ENCODE measurements at places on chromosomes 12 and 14.

- DNase-seq, result no peak
Measured at GRCh38 chr14:90671382-90672234, 144.6 kb downstream of the TTC7B start.

DNA sequence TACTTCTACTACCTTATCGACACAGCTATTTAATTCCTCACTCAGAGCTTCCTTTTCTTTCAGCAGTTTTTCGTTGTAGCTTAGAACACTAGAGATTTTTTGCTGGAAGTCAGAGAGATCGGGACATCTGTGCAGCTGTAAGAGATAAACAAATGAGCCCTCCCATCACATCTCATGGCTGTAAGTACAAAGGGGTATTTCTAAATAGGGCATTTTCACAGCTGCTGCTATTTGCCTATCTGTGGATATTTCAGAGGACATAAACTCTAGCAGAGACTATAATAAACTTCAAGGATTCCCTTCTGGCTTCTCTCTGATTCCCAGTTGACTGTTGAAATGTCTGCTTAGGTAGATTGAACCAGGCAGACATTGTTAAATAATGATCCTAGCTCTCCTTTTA is 76.1 kb upstream of the SAV1 start:
- DNase-seq, result no peak

DNA sequence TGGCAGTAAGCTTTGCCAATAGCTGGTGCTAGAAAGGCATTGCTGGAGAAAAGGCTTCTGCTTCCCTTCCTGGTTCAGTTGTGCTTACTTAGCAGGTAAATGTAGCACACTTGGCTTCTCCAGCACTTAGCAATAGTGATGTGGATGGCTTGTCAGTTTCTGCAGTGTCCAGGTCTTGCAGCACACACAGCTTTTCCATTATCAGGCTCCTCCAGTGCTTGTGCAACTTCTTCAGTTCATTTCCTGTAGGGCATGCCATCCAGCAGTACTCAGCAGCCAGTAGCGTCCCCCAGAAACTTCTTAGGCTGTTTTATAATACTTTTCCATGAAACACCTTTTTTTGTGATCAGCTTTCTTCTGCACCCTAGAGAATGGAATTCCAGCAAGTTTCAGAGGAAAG is 154.6 kb downstream of the SLC6A15 start:
- DNase-seq, result no peak

DNA sequence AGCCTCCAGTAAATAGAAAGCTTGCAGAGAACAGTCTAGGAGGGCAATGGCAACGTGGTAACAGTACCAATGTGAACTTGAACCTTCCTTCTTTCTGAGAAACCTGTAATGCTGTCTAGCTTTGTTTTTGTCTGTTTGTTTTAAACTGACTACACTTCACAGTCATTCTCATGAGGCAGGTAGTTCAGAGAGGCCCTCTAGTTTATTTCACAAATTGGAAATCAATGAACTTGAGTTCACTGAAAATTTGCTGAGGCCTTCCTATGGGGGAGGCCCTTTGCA is 2.9 kb upstream of the ATP2A2 start:
- DNase-seq, result no peak

DNA sequence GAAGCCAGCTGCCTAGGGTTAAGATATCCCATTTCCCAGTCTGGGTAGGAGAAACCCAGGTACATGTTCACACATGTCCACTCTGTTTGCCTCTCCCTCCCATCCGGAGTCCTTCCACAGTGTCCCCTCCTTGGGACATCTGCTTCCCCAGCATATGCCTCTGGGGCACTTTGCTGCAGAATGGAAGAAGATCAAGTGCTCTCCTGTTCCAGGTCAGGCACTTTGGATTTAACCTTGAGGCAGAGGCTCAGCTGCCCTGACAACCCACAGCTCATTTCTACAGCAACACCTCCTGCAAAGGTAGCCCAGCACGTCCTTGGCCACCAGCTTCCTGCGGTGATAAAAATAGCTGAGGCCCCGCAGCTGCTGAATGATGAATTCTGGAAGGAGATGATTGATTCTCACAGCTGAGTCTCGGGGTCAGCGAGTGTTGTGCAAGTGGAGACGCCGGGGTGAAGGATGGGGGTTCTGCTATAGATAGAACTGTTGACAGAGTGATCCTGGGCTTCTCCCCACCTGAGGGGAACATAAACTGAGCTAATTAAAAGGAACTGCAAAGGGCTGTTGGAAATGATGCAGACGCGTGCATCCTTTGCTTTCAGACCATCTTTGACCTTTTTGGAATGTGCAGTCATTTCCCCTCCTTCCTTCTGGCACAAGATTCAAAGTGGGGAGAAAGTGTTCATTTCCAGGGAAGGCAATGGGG is 145.0 kb downstream of the SLC38A6 start:
- DNase-seq, result no peak

- DNase-seq, result no peak
Measured at GRCh38 chr14:101980251-101980650, 15.9 kb downstream of the DYNC1H1 start.

- DNase-seq, result no peak
Measured at GRCh38 chr14:103772078-103772712, 56.6 kb downstream of the ZFYVE21 start.

DNA sequence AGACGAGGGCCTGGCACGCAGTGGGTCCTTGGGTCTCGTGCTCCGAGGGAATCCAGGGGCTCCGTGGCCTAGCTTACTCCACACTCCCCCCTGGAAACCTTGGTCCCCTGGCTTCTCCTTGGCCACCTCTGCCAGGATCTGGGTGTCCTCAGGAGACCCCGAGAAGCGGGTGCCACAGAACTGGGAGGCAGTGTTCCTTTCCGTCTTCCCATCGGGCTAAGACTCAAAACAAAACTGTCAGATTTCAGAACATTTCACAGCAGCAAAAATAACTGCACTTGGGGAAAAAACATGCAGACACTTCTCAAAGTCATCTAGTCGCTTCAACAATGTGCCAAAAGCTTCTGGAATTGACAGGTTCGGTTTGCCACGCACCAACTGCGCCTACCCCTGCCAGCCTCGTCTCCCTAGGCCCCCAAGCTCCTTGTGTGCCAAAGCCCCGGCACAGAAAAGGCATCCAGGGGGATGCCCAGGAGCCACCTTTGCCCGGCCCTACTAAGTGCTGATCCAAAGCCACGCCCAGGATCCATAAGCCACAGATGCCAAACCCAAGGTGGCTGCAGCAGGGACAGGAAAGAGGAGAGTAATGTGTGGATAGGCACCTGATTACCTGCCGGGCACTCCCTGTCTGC is 58.4 kb upstream of the DIO3 start:
- no peak for DNase-seq

DNA sequence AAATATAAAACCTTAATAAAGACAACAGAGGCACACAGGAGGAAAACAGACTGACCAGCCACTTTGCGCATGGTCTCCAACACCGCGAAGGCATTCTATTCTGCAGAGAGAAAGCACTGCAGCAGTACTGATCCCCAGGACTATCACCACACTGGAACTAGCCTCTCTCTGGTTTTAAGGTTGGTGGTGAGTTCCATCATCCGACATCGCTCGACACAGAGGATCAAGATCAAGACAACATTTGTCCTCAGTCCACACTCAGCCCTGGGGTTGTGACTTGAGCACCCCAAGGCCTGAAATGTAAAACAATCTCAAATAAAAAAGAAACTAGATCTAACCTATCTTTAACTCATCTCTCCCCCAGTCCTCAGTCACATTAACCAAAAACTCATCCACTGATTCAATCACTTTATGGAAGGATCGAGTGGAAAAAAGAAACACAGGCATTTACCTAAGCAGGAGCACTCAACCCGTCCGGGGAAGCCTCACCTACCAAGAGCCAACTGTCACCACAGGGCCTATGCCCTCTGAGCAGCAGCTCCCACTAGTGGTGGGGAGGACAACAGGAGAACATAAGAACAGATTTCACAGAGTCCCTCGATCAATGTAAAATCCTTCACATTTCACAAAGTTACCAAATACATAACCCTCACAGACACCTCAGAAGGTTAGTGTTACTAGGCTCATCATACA is 17.7 kb downstream of the STXBP6 start:
- DNase-seq, result peak; percentile 6

GRCh38 chr12:113891739-113892520 is 74.2 kb downstream of the RBM19 start:
- DNase-seq, result no peak

DNA sequence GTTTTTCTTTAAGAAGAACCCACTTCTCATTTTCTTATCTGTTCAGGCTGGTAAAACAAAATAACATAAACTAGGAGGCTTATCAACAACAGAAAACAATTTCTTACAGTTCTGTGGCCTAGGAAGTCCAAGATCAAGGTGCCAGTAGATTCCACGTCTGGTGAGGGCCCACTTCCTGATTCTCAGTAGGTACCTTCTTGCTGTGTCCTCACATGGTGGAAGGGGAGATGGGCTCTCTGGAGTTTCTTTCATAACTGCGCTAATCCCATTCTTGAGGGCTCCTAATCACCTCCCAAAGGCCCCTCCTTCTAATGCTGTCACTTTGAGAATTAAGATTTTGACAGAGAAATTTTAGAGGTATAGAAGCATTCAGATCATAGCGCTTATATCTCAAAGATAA is 33.4 kb downstream of the TXNRD1 start:
- no peak for DNase-seq

DNA sequence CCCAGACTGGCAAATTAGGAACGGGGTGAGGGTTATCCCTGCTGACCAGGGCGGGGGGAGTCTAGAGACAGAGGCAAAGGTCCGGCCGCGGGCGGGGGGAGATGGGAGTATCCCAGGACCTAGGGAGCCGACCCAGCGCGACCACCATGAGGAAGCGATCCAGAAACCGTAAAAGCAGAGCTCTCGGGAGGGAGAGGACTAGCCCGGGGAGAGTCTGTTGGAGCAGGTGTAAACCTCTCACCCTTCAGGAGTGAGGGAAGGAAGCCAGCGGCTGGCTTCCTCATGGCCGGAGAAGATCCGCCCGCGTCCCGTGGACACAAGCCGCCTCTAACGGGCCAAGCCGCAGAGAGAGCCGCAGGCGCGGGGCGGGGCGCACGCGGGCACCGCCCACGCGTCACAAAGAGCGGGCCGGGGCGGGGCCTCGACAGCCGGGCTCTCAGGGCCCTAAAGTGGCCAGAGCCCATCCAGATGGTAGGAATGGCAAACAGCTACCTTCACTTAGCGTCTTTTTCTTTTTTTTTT is at the start of gene ACRBP:
Gene ACRBP (minus strand): TSS at position 350 of the 522 bp plus-strand sequence. CDS start 66 bp downstream, at position 284.
- DNase-seq, result no peak

- DNase-seq, result no peak
Measured at GRCh38 chr12:54364413-54364812, at the start of gene GPR84. Gene GPR84, minus strand, starts transcription at chr12:54364486. Its CDS starts 635 bp downstream, at chr12:54363851.

DNA sequence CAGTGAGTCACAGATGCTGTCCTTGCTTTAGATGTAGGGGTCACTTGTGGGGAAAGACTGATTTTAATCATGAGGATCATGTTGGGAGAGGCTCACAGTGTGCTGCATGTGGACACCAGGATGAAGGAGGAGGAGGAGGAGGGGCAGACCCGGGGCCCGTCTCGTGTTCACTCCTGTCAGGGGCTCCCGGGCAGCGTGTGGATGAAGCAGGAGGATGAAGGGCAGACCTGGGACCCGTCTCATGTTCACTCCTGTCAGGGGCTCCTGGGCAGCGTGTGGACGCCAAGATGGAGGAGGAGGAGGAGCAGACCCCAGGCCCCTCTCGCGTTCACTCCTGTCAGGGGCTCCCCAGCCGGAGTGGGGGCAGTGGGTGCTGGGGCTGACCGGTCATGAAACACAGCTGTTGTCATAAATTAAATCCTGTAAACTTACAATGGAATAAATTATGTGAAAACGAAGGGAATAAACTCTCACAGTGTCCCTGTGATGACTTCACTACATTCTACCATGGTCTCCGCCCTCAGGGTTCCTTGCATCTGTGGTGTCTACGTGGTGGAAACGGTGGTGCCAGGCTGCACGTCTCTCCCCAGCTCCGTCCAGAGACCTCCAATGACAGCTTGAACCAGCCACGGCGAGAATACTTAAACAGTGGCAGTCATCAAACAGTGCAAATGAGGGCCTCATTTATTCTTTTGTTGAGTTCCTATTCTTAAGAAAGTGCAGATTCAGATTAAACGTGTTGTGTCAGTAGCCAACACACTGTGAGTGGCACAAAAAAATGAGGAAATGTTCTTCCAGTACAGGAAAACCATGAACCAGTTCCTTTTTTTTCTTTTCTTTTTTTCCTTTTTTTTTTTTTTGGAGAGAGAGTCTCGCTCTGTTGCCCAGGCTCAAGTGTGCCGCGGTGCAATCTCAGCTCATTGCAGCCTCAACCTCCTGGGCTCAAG is 37.7 kb upstream of the SFSWAP start:
- DNase-seq, result no peak

- no peak for DNase-seq
Measured at GRCh38 chr12:3987571-3987970, 114.4 kb upstream of the PARP11 start.

DNA sequence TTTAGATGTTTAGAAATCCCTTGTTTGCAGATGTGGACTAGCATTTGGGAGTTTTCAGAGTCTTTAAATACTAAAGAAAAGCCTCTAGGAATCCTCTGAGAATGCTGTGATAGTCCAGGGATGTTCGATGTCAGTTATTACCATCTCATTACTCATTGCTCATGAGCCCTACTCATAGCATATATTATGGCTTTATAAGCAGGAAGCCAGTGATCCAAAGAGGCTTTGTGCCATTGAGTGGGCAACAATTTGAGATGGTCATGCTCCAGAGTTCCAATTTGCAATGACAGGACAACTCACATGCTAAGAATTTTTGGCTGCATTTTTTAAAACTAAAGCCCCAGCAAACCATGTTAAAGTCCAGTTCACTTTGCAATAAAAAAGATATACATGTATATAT is 163.0 kb downstream of the OTOGL start:
- no peak for DNase-seq

DNA sequence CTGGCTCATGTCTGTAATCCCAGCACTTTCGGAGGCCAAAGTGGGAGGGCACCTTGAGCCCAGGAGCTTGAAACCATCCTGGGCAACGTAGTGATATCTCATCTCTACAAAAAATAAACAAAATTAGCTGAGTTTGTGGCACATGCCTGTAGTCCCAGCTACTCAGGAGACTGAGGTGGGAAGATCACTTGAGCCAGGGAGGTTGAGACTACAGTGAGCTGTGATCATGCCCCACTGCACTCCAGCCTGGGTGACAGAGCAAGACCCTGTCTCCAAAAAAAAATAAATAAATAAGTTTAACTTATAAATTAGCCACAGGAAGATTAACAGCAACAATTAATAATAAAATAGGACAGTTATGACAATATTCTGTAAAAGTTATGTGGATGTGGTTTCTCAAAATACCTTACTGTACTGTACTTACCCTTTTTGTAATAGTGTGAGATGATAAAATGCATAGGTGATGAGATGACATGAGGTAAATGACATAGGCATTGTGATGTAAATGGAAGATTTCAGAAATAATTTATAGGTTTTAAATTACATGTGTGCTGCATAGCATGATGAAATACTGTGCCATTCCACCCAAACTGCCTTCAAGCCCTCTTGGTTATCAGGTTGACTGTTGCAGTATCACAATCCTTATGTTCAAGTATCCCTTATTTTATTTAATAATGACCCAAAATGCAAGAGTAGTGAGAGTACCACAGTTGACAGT is 22.0 kb downstream of the USP15 start:
- DNase-seq, result no peak

Data from T-cell (primary cell).